Activated T-helper 2 cell treated with anti-CD3 and anti-CD28 coated beads, Interferon-gamma antibody, Interleukin-2, Interleukin-4, amounts not matched to agents 10 μg/mL and 5 μg/mL and 100 μg/mL, durations not matched to agents 14 hours and 24 hours and 36 hours (primary cell): ENCODE measurements at places on chromosomes 7 and 10.
A peak's percentile ranks its signal among the peaks of the same experiment; 100 is the strongest.

DNA sequence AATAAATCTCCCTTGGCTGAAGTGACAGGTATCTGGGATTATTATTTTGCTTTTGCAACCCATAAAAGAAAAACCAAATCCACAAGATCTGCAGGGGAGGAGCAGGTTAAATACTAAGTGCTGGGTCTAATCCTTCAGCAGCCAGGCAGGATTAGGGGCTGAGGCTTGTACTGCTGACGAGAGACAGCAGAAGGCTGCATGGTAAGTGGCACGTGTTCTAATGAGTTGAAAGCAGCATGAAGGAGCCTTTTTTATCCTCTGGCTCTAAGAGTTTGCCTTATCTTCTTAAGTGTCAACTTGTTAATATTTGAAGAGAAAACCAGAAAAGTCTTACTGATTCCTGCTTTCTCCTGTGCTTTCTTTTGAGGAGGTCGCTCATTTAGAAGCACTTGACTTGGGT lies 50.0 kb downstream of the LYZL2 start:
- DNase-seq: no peak

DNA sequence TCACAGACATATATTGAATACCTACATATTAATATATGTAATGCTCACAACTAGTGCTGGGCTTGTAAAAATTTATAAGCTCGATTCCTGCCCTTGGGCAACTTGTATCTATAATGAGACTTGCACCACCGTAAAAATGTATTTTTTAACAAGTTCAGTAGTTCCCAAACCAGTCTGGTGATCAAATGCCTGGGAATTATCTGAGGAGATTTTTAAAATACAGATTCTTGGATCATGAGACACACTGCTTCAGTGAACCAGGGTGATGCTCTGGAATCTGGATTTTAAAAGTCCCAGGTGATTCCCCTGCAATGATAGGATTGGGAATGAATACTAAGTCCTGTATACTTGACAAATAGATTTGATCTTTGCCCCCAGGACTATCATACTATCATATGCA lies 4.3 kb upstream of the MICU1 start:
- DNase-seq: no peak

DNA sequence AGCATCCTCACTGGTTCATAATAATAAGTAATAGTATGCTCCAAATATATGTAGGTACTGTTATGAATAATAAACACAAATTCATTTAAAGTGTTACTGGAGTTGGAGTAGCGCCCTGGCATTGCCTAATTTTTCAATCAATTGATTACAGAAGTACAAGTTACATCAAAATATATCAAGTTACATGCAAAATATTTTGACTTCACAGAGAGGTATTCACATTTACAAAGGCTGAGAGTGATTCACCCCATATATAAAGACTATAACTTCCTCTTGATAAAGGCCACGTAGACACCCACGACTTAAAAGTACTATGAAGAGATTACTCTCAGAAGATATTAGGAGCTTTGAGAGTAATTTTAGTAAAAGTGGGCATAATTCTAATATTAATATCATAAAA lies 13.6 kb upstream of the COL17A1 start:
- no peak for DNase-seq

GRCh38 chr7:149873970-149874643 lies 338 bp downstream of the ATP6V0E2 start:
- no peak for DNase-seq

DNA sequence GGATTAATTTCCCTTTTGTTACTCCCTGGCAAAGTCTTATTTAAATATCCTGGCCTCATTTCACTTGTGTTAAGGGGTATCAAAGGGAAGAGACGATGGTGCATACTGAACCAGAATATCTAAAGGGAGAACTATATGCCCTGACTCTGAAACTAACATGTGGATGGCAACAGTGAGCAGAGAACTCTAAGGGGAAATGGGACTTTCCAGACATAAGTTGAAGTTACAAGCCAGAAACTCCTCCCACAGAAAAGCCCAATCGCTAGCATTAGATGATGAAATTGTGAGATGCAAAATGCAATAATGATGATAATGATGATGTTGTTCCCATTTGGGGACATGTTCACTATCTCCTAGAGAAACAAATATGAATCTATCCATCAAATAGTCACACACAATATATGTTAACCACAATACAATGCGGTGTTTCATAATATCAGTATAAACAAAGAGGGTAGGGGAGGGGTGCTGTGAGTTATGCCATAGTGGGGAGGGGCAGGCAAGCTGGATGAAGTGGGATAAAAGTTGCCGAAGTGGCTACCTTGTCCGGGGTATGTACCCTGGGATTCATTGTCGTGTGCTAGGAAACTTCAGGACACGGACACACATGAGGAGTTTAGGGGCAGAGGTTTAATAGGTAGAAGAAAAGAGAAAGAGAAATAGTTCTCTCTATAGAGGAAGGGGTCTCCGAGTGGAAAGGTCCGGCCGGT lies 37.1 kb downstream of the TMEM229A start:
- DNase-seq: no peak

- DNase-seq: no peak
Observed at GRCh38 chr7:84953234-84953633, 233.6 kb downstream of the SEMA3D start.

DNA sequence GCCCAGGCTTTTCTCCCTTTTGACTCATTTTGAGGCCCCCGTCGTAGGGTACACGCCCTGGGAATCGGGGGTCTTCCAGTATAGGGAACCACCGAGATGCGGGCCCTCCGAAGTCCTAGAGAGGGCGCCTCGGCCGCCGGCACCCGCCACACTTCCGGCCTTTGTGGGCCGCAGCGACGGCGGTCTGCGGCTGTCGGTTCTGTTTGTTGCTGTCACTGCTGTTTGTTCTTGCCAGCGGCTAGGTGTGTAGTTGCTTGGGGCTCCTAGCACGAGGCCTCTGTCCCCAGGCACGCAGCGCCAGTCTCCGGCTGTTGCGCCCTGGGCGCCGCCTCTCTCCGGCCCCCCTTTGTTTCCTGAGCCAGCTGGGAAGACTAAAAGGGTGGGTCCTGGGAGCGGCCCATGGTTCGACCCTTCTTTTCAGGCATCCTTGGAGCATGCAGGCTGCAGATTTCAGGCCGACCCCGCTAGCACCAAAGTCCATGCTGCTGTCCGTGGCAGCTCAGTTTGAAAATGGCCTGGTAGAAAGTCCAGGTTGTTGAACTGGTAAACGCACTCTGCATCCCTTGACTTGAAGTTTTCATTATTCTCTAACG lies 17.8 kb upstream of the ZKSCAN1 start:
- DNase-seq: peak; percentile 65

DNA sequence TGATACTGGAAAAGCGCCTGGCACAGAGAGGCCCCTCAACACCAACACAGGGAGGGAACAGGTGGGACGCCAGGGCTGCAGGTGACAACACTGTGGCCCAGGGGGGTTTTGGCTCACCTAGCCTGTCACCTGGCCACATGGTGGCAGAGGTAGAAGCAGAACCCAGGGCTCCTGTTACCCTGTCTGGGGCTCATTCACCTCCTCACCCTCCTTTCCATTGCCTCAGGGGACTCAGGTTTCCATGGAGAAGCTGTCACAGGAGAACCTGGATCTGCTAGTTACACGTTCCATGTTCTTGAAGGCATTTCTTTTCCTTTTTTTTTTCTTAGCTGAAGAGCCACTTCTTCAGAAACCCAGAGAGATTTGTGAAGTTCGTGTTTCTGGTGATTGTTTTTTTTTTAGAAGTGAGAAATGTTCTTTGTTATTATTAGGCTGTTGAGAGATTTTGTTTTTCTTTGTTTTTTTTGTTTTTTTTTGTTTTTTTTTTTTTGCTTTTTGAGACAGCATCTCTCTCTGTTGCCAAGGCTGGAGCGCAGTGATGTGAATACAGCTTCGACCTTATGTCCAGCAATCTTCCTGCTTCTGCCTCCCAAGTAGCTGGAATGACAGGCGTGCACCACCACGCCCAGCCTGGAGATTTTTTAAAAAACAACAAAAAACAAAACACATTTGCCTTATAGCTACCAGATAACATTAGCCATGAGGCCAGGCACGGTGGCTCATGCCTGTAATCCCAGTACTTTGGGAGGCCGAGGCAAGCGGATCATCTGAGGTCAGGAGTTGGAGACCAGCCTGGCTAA lies 16.0 kb downstream of the DENND2A start:
- DNase-seq: no peak
